Panc1 (cell line): ENCODE measurements at places on chromosomes 1 and 21. TPM values are rescaled to one million over a fixed set of nuclear protein-coding genes. Genes with fewer than 3 reads are reported as not detected.

Gene AUNIP
- total RNA-seq = 12.2 TPM

Gene ZNF683
- not detected for total RNA-seq

Gene CA6
- not detected for total RNA-seq

Gene PIAS3
- total RNA-seq = 68.1 TPM

Gene CADM3
- 0.28 TPM for total RNA-seq

Gene ERICH3
- not detected for total RNA-seq

Gene PERM1
- 1.5 TPM for total RNA-seq

Gene HPDL
- 1.9 TPM for total RNA-seq

Gene ZNF648
- total RNA-seq = not detected
